ENCODE measurements at places on chromosomes 12 and 14.

DNA sequence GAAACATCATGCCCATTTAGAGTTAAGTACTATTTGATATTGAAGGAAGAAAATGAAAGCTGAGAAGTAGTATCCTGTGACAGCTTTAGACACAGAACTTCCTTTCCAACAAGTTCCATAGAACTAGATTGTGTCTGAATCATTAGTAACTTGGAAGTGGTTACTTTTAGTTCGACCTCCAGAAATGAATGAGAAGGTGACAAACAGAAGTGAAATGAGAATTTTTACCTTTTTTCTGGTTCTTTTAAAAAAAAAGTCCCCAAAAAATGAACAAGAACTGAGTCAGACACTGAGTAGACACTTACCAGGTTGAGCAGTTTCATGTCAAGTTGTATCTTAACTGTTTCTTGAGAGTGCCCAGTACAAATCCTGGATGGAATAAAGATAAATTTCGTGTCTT is 3.0 kb downstream of the ATP6V0A2 start:
- no peak for DNase-seq

DNA sequence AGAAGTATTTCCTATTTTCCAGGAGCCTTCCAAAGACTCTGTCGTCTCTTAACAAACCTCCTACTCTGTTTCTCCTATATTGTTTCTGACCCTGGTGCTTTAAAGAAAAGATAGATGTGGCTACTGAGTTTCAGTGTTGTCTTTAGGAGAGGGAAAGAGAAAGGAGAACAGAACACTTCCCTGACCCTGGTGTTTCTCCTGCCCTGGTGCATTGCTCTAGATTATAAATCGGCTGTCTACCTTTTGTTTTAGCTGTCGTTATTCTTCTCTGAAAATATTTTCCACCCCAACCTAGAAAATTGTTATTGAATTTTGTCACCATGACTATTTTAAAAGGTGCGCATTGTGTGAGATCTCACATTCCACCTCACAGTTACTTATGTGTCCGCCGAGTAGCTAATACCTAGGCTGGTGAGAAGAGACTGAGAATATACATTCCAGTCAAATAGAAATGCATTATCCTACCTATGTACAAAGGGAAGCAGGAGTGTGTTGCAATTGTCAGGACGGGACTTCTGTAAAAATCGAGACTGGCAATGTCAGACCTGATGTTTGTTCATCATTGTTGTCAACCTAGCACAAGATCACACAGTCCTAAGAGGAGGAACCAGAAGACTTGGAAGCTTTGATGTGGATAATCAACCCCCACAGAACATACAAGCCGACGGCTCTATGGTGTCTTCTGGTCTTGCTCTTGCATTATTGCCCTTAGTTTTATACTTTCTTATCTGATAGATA is 108.7 kb upstream of the SLC38A4 start:
- DNase-seq, result no peak

GRCh38 chr12:46811185-46811584 is 14.6 kb downstream of the SLC38A4 start:
- DNase-seq, result no peak

GRCh38 chr12:2884810-2885209 is 5.9 kb upstream of the TULP3 start:
- DNase-seq, result no peak

GRCh38 chr14:21016413-21017190 is 8.3 kb downstream of the NDRG2 start:
- no peak for DNase-seq

- DNase-seq, result no peak
Observed at GRCh38 chr14:75835737-75836136, 146.1 kb downstream of the TGFB3 start.

DNA sequence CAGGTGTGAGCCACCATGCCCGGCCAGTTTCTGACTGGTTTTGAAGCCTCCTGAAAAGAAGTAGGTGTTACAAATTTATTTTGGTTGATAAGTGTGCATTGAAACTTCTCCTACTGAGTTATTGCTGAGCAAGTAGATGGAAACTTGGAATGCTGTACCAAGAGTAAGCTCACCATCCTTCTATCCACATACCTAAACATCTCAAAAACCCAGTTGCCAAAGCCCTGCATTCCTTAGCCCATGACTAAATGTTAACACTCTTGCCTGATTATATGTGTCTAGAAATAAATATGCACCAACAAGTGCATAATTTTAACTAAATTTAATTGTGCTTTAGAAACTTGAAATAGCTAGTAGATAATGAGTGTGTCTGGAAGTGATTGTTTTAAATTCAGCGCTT is 357.8 kb downstream of the DUSP6 start:
- DNase-seq, result no peak

DNA sequence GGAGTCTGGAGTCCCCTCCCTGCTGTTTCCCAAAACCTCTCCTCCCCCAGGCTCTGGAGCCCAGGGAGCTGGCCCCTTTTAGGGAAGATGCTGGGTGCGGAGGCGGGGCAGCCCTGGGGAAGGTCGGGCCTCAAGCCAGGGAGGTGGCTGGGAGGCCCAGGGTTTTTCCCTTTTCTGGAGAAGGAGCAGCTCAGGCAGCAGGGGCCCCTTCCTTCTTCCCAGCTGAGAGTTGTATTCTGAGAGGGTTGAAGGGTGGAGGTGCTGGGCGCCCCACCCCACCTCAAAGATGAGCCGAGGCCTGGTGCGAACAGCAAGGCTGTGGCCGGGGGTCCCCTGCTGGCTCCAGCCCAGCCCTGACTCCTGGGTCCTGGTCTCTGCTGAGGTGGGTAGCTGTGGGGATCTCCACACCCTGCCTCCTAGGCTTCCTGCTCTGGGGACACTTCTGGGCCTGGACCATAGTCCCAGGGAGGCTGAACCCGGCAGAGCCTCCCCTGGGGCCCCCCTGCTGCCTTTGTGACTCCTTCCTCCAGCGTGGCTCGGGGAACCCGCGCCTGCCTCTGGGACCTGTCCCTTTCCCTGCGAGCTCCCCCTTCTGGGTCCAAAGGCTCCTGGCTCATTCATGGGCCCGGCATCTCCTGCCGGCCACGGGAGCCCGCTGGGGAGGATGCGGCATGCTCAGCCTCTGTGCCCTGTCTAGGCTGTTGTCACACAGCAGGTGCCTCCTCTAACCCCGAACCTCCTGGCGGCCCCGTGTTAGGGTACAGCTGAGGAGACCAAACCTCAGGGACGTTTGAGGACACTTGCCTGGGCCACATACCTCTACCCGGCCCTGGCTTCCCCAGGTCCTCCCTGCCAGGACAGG is 4.4 kb downstream of the TRMT61A start:
- DNase-seq, result no peak

GRCh38 chr12:2960390-2960956 is 1.3 kb downstream of the TEAD4 start:
- no peak for DNase-seq

DNA sequence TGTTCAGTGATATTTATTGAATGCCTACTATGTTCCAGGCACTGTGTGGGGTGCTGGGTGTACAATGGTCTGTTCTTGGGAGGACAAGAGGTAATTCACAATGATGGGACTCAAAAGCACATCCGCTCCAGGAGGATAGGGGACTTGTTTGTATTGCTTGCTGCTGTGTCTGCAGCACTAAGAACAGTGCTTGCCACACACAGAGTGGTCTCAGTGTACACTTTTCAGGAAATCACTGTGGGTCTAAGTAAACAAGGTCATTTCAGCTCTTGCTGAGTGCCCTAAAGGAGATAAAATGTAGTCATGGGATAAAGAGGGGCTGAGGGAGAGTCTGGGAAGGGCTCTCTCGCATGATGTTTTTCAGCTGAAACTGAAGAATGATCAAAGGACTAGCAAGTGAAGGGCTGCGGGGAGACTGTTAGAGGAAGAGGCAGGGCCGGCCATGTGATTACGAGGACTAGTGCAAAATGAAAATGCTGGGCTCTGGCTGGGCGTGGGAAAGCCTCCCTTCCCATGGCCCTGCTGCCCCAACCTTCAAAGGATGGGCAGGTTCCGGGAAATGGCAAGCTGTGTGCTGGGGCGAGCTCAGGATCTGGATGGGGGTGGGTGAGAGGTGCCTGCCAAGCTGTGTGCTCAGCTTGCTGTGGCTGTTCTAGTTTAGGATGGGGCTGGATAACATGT is 39.1 kb downstream of the ADCK1 start:
- DNase-seq, result no peak

DNA sequence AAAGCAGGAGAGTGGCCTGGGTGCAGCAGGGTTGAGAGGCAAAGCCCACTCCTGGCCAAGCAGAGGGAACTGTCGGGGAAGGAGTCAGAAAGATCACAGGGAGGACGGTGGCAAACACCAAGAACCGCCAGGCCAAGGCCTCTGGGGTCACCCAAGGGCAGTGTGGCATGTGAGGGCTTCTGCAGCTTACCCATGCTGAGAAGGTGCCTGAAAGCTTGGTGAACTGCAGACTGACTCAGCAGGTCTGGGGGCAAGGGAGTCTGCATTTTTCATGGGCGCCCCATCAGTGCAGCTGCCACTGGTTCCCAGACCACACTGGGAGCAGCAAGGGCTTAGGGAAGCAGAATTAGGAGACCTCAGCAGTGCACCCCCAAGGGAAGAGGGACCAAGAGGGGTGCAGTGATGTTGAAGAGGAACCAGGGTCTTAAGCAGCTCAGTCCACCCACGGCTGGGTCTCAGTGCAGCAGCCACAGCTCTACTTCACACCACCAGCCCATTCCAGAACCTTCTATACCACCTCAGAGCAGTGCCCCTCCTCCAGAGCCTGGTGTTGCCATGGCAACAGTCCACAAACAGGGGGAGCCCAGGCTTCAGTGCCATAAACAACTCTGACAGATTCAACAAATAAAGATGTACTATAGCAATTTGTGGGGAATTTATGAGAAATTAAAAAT is 59.4 kb downstream of the ITPK1 start:
- DNase-seq, result no peak
